ENCODE measurements at places on chromosomes 3 and 15. TPM values are rescaled to one million over a fixed set of nuclear protein-coding genes. Genes with fewer than 3 reads are reported as not detected.

SNX22 gene
- total RNA-seq = 2.2 TPM

PDZRN3 gene
- total RNA-seq = 34.9 TPM

GPR27 gene
- total RNA-seq = not detected

HYAL1 gene
- 3.8 TPM for total RNA-seq

SLC22A13 gene
- 0.60 TPM for total RNA-seq

CERS3 gene
- total RNA-seq = not detected

RABL3 gene
- total RNA-seq = 23.7 TPM

TF gene
- total RNA-seq = not detected

ZNF774 gene
- 22.5 TPM for total RNA-seq

CNTN6 gene
- total RNA-seq = not detected

ALAS1 gene
- 86.9 TPM for total RNA-seq

ALPK3 gene
- 4.6 TPM for total RNA-seq

LRRC31 gene
- total RNA-seq = 67.6 TPM

SI gene
- 1.6 TPM for total RNA-seq

RAB43 gene
- 36.8 TPM for total RNA-seq

WDR73 gene
- total RNA-seq = 12.7 TPM

RBP2 gene
- not detected for total RNA-seq
